ENCODE measurements at places on chromosomes 11 and 22.

DNA sequence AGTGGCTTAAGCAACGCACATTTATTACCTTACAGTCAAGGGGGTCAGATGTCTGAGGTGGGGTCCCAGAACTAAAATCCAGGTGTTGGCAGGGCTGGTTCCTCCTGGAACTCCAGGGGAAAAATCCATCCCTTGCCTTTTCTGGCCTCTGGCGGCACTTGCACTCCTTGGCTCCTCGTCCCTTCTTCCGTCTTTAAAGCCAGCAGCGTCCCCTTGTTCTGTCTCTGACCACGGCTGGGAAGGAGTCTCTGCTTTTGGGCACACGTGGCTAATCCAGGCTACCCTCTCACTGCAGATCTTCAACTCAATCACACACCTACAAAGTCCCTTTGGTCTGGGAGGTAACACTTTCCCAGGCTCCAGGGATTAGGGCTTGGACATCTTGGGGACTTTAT, 73.5 kb upstream of the WNT7B start:
- DNase-seq = no peak

GRCh38 chr22:24471570-24471969, 23.6 kb upstream of the UPB1 start:
- no peak for DNase-seq

DNA sequence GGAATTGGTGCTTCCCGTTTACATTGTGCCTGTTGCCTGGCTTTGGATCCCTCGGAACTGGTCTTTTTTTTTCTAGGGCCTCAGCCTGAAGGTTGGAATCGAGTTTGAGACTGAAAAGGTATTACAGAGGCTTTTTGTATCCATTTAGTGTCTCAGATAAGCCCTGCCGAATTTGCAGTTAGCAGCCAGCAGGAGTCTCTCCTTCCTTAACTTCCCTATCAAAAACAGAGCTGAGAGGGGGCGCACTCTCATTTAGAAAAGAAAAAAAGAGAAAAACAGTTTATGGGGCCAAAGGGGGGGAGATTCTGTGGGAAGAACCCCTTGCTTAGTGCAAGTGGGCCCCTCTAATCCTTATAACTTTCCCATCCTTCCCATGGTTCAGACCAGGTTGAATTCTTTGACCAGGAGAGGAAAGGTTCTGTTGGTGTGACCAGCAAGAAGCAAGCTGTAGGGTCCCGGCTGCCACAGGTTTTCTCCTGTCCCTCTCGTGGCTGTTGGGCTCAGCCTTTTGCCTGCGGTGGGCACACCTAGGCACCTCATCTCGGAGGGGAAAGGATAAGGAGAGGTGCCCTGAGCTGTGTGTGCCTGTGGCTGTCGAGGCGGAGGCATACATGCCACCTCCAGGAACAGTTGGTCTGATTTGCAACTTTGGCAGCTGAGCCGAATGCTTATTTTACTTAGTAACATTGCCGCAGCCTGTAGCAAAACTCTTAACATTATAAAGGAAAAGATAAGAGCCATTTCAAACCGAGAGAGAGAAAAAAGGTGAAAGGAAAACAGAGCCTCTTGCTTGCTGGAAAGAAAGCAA, 565.0 kb upstream of the CNTN5 start:
- DNase-seq = no peak

DNA sequence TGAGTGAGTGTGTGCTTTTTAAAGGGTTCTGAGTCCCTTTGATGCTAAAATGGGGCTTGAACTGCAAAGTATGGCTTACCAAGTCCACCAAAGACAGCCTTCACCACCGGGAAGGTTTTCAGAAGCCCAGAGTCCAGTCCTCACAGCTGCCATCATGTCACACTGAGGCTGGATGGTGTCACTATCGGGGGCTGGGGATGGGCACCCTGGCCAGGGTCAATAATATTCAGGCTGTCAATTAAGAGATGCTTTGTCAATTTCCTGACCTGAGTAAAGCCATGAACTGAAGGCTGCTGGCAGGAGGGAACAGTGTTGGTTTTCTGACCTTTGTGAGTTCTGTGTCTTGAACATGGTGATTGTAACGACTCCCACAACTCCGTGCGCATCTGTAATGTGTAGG, 373.0 kb upstream of the B3GAT1 start:
- no peak for DNase-seq

DNA sequence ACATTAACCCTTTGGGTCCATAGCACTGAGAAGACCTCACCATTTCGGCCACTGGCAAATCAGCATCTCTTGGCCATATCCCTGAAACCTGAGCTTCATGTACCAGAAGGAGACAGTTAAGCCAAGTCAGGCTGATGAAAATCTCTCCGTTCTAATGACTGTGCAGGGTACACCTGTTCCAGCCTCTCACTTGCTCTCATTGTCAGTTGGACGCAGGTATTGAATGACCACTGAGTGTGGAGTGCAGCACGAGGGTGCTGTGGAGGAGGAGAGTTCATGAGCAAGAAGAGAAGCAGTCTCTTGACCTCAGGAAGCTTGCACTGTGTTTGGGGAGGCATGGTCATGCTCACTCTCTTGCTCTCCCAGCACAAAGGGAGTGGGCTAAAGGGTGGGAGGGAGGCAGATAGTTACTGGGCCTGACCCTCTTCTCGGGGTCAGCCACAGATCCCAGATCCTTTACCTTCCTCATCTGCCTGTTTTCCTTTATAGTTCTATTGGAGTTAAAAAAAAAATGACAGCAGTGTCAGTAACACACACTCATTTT, 65.2 kb downstream of the ZBTB16 start:
- no peak for DNase-seq

GRCh38 chr11:78304201-78304600, 113.4 kb downstream of the GAB2 start:
- no peak for DNase-seq

DNA sequence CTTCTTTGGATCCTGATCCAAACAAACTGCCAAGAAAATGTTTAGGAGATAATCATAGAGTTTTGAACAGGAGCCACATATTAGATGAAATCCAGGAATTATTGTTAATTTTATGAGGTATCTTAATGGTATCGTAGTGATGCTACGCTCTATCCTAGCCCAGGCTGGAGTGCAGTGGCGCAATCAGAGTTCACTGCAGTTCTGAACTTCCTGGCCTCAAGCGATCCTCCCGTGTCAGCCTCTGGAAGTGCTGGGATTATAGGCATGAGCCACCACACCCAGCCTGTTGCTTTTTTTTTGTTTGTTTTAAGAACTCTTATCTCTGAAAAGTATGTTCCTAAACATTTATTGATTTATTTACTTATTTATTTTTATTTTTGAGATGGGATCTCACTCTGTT, 2.4 kb downstream of the GSTT4 start:
- no peak for DNase-seq

DNA sequence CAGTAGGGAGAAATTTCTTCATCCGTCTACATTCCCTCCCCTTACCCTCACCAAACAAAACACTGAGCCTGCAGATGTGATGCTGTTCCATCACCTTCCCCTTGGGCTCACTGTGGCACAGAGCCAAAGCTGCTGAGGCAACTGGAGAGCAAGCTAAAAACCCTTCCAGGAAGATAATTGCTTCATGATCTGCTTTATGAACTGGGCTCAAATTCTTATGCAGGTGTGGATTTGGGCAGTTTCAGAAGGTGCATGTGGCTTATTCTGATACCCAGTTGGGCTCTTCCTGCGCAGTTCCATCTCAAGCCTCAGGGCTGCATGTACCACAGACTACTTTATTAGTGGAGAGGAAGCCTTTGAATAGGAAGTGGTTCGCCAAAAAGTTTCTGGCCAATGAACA, 58.3 kb downstream of the AAMDC start:
- peak; percentile 0 for DNase-seq

- no peak for DNase-seq
Observed at GRCh38 chr22:20419664-20419951, 18.0 kb downstream of the SCARF2 start.

- no peak for DNase-seq
Observed at GRCh38 chr11:80598905-80599304, 1158.1 kb upstream of the TENM4 start.

DNA sequence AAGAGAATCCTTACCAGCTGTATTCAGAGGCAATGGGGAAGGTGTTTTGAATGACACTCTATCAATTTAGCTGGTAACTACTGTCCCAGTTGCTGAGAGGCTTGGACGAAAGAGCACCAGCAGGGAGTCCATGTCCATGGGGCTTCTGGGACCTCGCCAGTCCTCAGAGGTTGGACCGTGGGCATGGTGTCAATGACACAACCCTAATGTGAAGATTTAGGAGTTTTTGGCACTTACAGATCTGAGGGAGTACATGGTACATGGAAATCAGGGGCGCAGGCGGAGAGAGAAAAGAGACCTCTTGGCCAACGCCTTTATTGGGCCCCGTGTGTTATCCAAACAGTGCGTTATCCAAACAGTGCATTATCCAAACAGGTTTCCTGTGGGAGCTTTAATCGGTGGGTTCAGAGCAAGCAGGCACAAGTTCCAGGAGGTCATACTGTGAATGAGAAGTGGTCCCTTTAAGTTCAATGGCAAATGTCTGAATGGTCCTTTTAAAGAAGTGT, 169.1 kb upstream of the B3GAT1 start:
- DNase-seq = no peak

- DNase-seq = no peak
Observed at GRCh38 chr11:10283991-10284390, 10.0 kb downstream of the SBF2 start.

- DNase-seq = no peak
Observed at GRCh38 chr11:129709801-129710398, 105.7 kb upstream of the TMEM45B start.

DNA sequence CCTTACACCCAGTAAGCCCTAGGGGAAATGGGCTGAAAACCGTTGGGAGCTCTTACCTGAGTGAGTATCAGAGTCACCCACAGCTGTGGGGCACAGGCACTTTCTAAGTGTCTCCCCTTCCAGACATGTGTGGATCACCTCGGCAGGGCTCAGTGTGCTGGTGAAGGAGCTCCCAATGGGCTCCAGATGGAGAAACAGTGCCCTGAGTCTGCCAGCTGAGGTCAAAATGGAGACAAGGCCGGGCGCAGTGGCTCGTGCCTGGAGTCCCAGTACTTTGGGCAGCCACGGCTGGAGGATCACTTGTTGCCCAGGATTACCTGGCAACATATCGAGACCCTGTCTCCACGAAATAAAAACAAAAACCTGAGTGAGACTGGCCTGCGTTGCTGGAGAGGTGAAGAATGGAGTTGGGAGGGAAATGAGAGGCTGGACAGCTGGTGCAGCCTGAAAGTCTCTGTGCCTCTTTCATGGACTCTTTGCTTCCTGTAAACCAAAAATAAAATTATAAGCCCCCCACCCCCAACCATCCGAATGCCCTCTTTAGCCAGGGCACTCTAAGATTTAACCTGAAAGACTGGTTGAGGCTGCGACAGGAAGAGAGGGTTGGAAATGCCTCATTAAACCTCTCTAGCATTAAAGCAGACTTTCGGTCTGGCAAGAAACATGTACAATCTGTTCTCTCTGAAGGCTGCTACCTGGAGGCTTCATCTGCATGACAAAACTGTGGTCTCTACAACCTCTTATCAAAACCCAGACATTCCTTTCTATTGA, 111.8 kb downstream of the SNX19 start:
- no peak for DNase-seq

DNA sequence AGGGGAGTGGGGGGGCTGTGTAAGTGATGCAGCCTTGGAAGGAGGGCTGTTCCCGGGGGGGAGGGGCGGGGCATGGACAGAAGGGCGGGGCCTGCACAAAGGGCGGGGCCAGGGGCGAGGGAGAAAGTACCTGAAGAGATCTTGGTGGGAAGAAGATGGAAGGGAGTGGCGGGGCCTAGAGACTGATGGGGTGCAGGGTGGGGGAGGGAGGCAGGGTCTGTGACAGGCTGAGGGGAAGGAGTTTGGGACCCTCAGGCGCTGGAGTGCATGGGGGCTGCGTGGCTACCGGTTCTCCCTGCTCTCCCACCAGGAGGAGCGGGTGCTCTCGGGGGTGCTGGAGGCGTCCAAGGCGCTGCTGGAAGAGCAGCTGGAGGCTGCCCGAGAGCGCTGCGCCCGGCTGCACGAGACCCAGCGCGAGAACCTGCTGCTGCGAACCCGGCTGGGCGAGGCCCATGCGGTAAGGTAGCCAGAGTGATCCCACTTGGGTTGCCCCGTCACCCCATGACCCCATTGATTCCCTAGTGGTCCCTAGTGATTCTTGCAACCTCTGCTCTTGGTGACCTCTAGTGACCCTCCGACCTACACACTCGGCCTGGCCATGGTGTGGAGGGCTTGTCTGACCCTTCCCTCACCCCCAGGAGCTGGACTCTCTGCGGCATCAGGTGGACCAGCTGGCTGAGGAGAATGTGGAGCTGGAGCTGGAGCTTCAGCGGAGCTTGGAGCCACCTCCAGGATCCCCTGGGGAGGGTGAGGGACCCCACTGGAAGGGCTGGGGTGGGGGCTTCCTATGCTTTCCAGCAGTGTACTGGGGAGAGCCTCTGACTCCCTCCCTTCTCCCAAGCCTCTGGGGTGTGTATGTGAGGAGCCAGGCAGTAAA, 3.1 kb downstream of the CCDC88B start:
- no peak for DNase-seq

- no peak for DNase-seq
Observed at GRCh38 chr22:43008921-43009320, 6.0 kb downstream of the PACSIN2 start.

GRCh38 chr11:131734871-131735270, 364.5 kb downstream of the NTM start:
- DNase-seq = no peak

- DNase-seq = no peak
Observed at GRCh38 chr11:67269401-67270255, 3.4 kb downstream of the GRK2 start.

- DNase-seq = no peak
Observed at GRCh38 chr11:95451261-95451660, 220.3 kb upstream of the SESN3 start.

DNA sequence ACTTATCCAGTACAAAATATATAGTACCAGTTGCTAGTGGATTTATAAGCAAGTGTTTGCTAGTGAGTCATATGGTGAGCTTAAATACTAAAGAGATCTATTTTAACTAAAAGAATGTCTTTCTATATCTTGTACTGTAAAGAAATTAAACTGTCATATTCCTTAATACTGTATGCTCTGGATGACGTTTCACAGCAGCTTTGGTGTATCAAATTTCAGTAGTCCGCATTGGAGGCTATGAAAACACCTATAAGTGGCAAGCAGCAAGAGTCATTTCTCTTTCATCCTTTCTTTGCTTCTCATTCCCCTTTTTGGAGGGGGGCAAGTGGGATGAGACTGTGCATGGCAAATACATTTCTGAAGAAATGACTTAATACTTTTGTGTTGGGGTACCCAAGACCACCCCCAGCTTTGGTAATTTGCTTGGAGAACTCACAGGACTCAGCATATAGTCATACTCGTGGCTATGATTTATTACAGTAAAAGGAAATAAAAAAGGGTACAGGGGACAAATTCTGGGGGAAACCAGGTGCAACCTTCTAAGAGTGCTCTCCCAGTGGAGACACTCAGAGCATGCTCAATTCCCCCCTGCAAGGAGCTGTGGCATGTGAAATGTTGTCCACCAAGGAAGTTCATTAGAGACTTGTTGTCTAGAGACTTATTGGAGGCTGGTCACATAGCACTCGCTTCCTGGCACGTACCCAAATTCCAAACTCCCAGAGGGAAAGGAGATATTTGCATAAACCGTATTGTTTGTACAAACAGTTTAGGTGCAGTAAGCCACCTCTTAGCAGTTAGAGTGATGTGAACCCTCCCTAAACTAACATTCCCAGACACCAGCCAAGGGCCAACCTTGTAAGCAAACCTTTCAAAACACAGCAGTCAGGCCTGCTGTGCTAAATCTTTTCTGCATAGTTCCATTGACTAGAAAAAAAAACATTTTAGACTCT, 210.8 kb downstream of the PGR start:
- no peak for DNase-seq

All from CD4-positive, alpha-beta T cell treated with Interleukin-1 beta for 1 hour (primary cell).